Frontal cortex (tissue), 4 donors: ENCODE measurements at places on chromosomes 13 and 19.
A peak's percentile ranks its signal among the peaks of the same experiment; 100 is the strongest.

- DNase-seq = no peak
These were observed 15.7 kb downstream of the PLIN3 start for GRCh38 chr19:4851551-4852290.

- peak; percentile 20 for DNase-seq
These were observed 9.3 kb upstream of the ZNF554 start for GRCh38 chr19:2810141-2811091.

DNA sequence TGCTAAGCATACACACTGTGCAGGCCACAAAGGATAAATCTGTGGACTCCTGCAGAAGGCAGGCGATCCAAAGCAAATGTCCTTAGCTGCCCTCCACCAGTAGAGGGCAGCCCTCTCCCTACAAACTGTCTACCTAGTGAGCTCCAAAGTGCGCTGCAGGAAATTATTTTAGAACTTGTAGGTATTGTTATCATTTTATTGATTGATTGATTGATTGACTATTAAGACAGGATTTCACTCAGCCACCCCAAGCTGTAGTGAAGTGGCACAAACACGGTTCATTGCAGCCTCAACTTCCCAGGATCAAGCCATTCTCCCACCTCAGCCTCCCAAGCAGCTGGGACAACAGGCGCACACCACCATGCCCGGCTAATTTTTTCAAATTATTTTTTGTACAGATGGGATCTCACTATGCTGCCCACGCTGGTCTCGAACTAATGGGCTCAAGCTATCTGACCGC is 37.3 kb downstream of the RNF6 start:
- peak; percentile 54 for DNase-seq

DNA sequence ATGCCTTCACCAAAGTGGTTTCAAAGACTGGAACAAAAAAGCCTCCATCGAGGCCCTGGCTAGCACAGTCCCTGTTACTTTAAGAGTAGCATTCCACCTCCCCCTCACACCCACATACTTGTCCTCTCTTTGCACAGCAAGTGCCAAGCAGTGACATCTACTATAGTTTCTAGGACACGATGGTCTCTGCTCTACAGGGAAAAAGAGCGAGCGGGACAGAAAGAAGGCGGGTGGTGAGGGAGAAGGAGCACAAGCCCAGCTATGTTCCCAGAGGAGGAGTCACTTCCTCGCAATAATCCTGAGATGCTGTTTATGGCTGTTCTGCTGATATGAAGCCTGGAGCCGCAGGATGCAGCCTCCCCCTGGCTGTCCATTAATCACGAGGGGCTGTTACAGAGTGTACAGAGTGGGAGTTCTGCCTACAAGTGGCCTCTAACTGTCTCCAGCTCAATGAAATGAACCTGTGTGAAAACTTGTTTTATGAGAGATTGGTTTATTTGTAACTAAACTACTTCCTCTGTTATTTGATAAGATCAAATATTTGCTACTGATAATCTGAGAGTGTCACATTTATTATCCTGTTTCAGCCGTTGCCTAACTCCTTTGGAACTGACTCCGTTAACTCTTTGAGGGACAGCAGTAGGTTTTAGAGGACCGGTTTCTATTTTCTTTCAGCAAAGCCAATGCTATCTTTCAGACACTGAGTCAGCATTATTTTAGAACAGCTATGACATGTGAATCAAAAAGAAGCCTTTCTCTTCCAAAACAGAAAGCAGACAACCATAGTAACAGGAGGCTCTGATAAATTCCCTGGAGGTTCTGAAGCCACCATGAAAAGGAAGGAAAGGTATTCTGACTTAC is 208.0 kb downstream of the SPRY2 start:
- DNase-seq = no peak

DNA sequence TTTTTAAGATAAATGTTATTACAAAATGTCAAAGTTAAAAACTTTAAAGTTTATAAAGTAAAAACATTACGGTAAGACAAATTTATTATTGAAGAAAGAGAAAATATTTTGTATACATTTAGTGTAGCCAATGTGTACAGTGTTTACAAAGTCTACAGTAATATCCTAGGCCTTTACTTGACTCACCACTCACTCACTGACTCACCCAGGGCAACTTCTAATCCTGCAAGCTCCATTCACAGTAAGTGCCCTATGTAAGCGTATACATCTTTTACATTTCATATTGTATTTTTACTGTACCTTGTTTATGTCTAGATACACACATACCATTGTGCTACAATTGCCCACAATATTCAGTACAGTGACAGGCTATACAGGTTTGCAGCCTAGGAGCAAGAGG is 448.2 kb downstream of the KCTD12 start:
- DNase-seq = no peak

GRCh38 chr19:49348305-49349189 is 13.3 kb downstream of the CD37 start:
- no peak for DNase-seq

DNA sequence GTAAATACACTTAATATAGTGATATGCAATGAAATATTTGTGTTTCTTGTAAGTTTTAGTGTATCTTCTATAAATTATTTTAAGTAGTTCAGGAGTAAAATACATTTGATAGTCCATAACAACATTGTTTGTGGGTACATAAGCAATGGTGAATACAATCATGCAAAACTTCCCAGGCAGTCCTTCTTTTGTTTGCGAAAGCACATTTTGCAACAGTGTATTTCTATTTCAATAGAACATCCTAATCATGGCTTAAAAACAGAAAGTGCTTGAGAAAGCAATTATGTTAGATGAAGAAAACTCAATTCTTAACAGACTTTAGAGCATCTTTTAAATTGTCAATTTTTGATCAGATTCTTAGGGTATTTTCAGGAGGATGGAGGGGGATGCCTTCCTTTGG is 155.6 kb downstream of the POSTN start:
- no peak for DNase-seq

DNA sequence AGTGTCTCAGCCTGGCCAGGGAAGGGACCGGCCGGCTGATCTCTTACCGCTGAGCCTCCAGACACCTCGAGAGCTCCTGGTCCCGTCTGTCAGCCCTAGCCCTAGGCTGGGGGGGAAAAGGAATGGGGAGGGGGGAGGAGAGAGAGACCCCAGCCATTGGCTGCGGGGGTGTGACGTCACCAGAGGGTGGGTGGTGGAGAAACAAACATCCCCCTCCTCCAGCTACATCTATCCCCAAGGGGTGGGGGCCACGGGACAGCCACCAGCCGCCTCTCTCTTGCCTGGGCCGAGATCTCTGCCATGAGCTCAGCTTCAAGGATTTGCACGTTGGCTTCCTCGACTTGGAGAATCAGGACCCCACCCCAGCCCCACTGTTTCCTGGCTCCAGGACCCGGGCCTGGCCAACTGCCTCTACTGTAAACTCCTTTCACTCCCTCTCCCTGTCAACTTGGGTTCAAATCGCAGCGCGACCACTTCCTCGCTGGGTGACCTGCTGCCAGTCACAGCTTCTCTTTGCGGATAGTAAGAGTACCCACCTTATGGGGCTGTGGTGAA is at the start of gene PRX:
Gene PRX, minus strand, starts transcription at position 88 of the 555 bp plus-strand sequence. CDS start 5,446 bp downstream, outside the sequence.
- no peak for DNase-seq

- DNase-seq = peak; percentile 59
These were observed at the start of gene IGLON5 for GRCh38 chr19:51311351-51312257. IGLON5 (plus strand) TSS chr19:51311644; CDS start chr19:51311848, 204 bp downstream.

GRCh38 chr19:5193192-5193591 is 147.4 kb downstream of the PTPRS start:
- peak; percentile 15 for DNase-seq

DNA sequence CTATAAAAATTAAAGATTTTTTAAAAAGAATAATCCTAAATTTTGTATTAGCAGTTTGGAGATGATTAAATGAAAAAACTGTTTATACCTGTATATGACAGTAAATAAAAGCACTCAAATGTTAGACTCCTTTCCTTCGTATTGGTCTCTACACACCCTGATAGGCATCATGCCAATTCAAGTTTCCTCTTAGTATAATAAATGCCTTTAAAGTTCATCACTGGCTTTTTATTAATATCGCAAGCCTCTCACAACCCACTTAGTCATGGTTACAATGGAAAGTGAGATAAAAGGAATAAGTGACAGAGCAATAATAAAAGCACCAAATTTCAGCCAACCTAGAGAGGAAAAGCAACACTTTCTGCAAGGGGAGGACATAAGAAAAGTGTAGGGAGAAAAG is 102.2 kb downstream of the PIBF1 start:
- DNase-seq = no peak

- DNase-seq = peak; percentile 94
These were observed 96.2 kb downstream of the INSR start for GRCh38 chr19:7197760-7198696.

- no peak for DNase-seq
These were observed 16.6 kb downstream of the ACTN4 start for GRCh38 chr19:38663957-38664502.

- no peak for DNase-seq
These were observed 44.7 kb upstream of the GPI start for GRCh38 chr19:34320277-34320676.

GRCh38 chr19:39246951-39247669 is 1.5 kb downstream of the IFNL4 start:
- DNase-seq = no peak

GRCh38 chr19:17686592-17687024 is 1.5 kb downstream of the UNC13A start:
- DNase-seq = peak; percentile 74

- DNase-seq = peak; percentile 18
These were observed 14.7 kb downstream of the CCDC169 start for GRCh38 chr13:36282821-36283432.

GRCh38 chr19:38616265-38616664 is 1.5 kb downstream of the MAP4K1 start:
- no peak for DNase-seq

GRCh38 chr19:4516199-4516938 is 1.9 kb downstream of the PLIN4 start:
- no peak for DNase-seq

GRCh38 chr19:710767-711166 is 2.0 kb downstream of the PALM start:
- DNase-seq = no peak

- DNase-seq = no peak
These were observed 18.1 kb downstream of the MEGF8 start for GRCh38 chr19:42343344-42344110.

GRCh38 chr19:58002384-58003173 is at the start of gene ZNF606:
ZNF606 (minus strand) TSS chr19:58002820; CDS start chr19:58001319, 1,501 bp downstream.
- DNase-seq = peak; percentile 95

GRCh38 chr19:35009424-35010415 is 9.6 kb downstream of the GRAMD1A start:
- DNase-seq = no peak

GRCh38 chr13:74555276-74555625 is 421.0 kb upstream of the KLF12 start:
- no peak for DNase-seq

GRCh38 chr13:110387451-110388107 is 80.5 kb downstream of the COL4A2 start:
- no peak for DNase-seq

- DNase-seq = peak; percentile 17
These were observed 10.0 kb downstream of the ATP7B start for GRCh38 chr13:52001120-52001731.

DNA sequence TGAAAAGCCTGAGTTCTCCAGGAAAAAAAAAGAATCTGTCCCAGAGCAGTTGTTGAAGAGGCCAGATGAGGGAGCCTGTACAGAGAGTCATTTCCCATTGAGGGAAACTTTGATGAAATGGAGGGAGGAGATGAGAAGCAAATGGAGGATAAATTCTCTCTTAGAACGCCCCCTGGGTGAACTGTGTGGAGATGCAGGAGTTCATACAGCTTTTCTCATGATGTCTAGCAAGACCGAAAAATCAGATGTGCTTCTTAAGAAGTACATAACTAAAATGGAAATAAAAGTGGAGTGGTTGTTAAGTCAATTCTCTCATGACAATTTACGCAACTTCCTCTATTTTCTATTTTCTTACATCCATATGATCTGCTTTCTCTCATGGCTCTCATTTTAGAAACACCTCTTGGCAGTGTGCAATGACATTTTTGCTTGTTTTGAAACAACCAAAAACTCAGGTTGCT is 1263.1 kb downstream of the PCDH9 start:
- DNase-seq = no peak

DNA sequence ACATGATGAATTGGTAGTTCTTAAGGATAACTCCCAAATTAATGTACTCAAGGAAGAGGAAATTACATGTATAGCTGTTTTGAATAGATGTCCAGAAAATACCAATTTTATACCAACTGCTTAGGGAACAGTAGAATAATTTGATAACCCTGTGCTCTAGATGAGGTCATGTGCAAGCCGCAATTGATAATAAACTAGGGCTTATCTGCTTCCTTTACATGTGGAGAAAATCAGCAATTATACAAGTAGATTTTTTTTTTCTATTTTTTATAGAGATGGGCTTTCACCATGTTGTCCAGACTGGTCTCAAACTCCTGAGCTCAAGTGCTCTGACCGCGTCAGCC is 9.3 kb downstream of the TPT1 start:
- no peak for DNase-seq

DNA sequence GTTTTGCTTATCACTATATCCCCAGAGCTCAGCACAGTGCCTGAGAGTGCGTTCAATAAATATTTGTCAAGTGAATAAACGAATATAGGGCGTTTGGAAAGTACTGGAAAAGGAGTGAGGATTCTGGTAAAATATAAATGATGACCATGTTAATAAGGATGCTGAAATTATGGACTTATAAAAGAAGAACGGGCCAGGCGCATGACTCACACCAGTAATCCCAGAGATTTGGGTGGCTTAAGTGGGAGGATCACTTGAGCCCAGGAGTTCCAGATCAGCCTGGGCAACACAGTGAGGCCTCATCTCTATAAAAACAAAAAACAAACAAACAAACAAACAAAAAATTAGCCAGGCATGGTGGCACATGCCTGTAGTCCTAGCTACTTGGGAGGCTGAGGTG is 198.1 kb downstream of the VWA8 start:
- DNase-seq = no peak

- DNase-seq = no peak
These were observed 278.0 kb downstream of the KLF5 start for GRCh38 chr13:73336773-73337172.
